ENCODE measurements at places on chromosomes 3 and 15. TPM values are rescaled to one million over a fixed set of nuclear protein-coding genes. Genes with fewer than 3 reads are reported as not detected.

- no peak overlapping the region for H3K27ac ChIP-seq
- peaks cover 33% of the 10 kb centered on the region for H3K36me3 ChIP-seq
- no peak overlapping the region for H3K4me3 ChIP-seq
- peaks cover 39% of the 10 kb centered on the region for H3K4me1 ChIP-seq
- H3K27me3 ChIP-seq = no peaks in the 10 kb centered on the region
- DNase-seq = no peak
Observed at GRCh38 chr3:149005416-149005815, 14.1 kb downstream of the GYG1 start.

Gene CDV3
- 120 TPM for total RNA-seq

DNA sequence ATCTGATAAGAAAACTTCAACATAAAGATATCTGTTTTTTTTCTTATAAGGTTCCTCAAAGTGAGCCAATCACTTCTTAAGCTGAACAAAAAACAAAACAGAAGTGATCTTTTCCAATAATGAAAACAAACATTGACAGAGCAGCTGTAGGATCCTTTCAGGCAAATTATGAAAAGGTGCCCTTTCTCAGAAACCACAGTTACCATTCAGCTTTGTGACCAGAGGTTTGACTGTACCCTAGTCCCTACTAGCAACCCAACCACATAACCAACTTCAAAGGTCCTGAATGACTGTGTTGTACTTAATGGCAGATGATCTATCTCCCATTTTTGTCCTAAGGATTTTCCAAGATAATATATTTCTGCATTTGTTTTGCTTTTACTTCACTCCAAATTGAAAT, 39.4 kb upstream of the CCR2 start:
- H3K27me3 ChIP-seq = no peaks in the 10 kb centered on the region
- no peaks in the 10 kb centered on the region for H3K36me3 ChIP-seq
- no peak overlapping the region for H3K27ac ChIP-seq
- H3K4me3 ChIP-seq = no peak overlapping the region
- DNase-seq = no peak

- no peak overlapping the region for H3K27ac ChIP-seq
- no peak overlapping the region for H3K4me3 ChIP-seq
- no peaks in the 10 kb centered on the region for H3K27me3 ChIP-seq
- H3K36me3 ChIP-seq = no peaks in the 10 kb centered on the region
Observed at GRCh38 chr3:88105325-88105724, 44.4 kb upstream of the C3orf38 start.

DNA sequence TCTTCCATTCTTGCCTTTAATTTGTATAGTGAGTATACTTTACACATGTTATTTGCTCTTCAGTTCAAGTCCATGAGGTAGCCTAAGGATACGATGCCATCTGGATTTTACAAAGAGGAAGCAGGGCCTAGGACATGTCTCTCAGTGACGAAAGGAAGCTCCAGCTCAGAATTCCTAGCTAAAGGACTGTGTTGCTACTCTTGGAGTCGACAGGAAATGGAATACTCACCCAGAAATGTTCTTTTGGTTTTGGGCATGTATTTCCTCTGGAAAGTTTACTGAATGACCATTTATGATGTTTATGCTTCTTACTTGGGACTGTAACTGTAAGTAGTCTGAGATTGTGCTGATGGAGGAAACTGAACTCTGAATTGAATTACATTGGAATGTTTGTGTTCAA, 12.5 kb downstream of the OXNAD1 start:
- H3K4me3 ChIP-seq = no peak overlapping the region
- no peak overlapping the region for H3K27ac ChIP-seq
- DNase-seq = no peak
- H3K36me3 ChIP-seq = no peaks in the 10 kb centered on the region

- no peaks in the 10 kb centered on the region for H3K27me3 ChIP-seq
- H3K36me3 ChIP-seq = no peaks in the 10 kb centered on the region
- H3K4me1 ChIP-seq = no peaks in the 10 kb centered on the region
- peak; percentile 80 for DNase-seq
- H3K27ac ChIP-seq = no peak overlapping the region
Observed at GRCh38 chr3:178289544-178290160, 246.6 kb upstream of the KCNMB2 start.

GRCh38 chr3:184543256-184543655, 18.3 kb upstream of the EPHB3 start:
- H3K27ac ChIP-seq = no peak overlapping the region
- H3K4me1 ChIP-seq = peaks cover 5% of the 10 kb centered on the region
- no peaks in the 10 kb centered on the region for H3K36me3 ChIP-seq
- H3K27me3 ChIP-seq = peaks cover 22% of the 10 kb centered on the region

Gene PAK2
- 44.6 TPM for total RNA-seq

DNA sequence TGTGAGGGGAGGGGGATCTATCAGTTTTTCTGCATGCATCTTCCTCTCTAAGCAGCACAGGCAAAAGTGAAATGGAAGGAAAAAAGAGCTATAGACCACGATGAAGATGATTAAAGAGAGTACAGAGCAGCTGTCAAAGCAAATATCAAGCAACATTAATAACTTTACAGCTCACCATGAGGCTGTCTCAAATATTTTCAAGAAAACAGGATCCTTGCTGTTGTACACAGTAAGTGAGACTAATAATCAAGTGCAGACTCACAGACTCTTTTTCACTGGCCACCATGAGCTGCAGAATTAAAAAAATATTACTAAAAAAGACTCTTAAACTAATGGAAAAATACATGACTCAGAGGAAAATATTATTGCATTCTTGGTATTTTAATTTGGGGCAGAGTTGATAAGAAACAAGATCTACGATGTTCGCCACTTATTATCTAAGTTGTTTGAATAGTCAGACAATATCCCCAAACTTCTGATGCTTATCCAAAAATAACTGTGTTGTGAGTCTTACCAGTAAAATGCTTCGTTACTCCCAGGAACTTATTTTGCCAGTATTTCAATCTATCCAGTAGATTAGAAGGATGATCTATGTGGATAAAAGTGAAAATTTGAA, 817.5 kb upstream of the ALCAM start:
- no peaks in the 10 kb centered on the region for H3K27me3 ChIP-seq
- H3K4me3 ChIP-seq = no peak overlapping the region
- no peak overlapping the region for H3K27ac ChIP-seq
- DNase-seq = no peak

DNA sequence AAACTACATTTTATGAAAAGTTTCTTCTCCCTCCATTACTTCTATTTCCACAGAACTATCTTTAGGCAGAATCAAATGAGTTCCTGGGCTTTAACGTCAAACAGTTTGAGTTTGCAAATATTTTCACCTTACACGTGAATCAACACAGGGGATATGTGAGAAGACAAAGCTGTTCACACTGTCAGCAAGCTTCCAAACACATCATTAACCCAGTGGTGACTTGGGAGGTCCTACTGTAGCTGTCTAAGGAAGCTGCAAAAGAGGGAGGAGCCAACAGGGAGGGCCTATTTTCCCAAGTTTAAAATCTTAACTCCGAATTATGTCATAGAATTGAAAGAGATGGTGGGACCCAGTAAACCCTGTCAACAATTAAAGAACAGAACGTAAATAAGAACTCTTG, 337.8 kb upstream of the DNAJC19 start:
- DNase-seq = no peak
- H3K27me3 ChIP-seq = no peaks in the 10 kb centered on the region
- H3K4me1 ChIP-seq = no peaks in the 10 kb centered on the region
- no peak overlapping the region for H3K27ac ChIP-seq
- H3K36me3 ChIP-seq = no peaks in the 10 kb centered on the region

DNA sequence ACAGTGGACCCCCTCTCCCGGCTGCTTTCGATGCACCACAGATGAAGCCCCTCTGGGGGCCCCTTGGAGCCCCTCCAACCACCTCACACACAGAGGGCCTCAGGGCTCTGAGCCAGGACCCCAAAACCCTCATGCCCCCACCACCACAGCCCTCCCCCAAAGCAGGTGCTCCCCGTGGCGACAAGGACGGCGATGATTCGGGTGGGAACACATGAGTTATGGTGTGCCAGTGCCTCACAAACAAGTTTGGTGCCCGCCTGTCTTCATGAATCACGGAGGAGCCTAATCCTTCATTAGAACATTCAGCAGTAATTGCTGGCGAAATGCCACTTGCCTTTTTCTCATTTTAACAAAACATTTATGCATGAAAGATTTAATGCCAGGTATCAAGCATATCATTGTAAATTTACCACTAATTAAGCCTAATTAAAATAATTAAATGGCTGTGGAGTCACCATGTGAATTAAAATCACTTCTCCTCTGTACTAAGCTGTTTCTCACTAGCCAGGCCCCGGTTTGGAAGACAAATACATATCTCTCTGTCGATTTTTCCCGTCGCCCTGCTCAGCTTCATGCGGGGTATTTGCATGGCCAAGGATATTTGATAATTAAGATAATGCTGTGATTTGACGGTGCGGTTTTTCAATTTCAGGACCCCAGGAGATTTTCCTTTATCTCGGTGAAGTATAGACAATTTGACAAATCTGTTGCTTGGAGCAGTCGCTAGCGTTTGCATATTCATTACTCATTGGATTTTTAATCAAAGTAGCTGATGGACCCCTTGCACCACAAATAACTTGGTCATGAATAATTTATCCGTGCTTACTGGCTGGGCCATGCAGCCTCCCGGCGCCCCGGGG, 157.0 kb downstream of the TLE3 start:
- no peak for DNase-seq
- H3K4me3 ChIP-seq = no peak overlapping the region
- H3K27ac ChIP-seq = no peak overlapping the region

GRCh38 chr3:134527037-134527436, 41.2 kb downstream of the CEP63 start:
- no peaks in the 10 kb centered on the region for H3K36me3 ChIP-seq
- no peak for DNase-seq
- no peaks in the 10 kb centered on the region for H3K27me3 ChIP-seq
- H3K4me3 ChIP-seq = no peak overlapping the region
- no peaks in the 10 kb centered on the region for H3K4me1 ChIP-seq

Gene PLA2G4B
- total RNA-seq = 5.0 TPM

DNA sequence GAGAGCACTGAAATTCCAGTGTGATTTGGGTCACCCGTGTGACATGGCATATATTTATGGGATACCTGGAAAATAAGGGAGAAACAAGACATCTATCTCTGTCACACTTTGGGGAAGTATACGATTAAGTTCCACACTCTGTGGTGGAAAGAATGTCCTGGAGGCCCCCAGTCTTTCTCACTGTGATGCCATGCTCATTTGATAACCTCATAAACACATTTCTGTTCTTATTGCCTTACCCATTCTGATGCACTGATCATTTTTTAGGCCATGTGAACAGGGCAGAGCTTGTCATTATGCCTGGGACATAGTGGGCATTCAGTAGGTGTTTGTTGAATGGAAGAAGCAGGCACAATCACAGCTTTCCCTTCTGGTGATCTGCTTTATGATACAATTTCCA, 349.4 kb upstream of the TPRG1 start:
- no peaks in the 10 kb centered on the region for H3K36me3 ChIP-seq
- no peak overlapping the region for H3K27ac ChIP-seq
- H3K27me3 ChIP-seq = no peaks in the 10 kb centered on the region
- peaks cover 88% of the 10 kb centered on the region for H3K4me1 ChIP-seq
- no peak for DNase-seq

DNA sequence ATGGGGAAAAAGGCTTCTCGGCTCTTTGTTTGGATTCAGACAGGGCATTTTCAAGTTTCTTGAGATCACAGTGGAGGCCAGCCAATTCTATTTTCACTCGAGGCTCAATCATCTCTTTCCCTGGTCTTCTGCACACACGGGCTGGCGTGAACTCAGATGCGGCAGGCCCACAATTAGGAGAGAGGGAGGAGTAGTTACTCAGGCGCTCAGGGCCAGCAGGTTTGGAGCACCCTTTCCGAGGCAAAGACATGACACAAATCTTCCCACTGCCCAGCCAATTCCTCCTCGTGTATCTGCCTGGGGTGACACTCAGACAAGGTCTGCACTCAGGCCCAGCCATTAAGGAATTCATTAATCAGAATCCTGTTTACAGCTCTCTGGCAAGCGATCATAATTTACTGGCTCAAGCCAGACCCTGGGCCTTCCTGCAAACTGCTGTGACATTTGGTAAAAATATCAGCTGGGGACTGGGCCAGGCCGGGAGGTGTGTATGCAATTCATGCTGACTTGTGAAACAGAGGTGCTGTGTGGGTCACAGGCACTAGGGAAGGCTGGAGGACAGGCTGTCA, 68.1 kb upstream of the TLE3 start:
- no peaks in the 10 kb centered on the region for H3K27me3 ChIP-seq
- no peak overlapping the region for H3K4me3 ChIP-seq
- H3K4me1 ChIP-seq = peaks cover 32% of the 10 kb centered on the region
- peak overlapping the region; percentile 69 for H3K27ac ChIP-seq
- DNase-seq = peak; percentile 90

DNA sequence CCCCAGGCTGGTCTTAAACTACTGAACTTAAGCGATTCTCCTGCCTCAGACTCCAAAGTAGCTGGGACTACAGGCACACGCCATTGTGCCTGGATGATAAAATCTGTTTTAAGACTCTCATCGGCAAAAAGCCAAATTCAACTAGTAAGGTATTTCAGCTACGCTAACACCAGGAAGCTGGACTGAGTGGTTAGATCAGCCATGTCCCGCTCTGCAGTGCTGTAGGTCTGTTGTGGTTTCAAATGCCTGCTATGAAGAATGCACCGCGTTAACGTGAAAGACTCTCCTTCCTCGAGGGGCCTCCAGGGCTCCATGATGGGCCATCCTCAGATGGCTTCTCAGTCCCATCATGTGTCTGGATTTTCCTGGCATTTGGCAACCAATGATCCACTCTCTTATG, 70.2 kb downstream of the PCOLCE2 start:
- no peaks in the 10 kb centered on the region for H3K4me1 ChIP-seq
- no peaks in the 10 kb centered on the region for H3K27me3 ChIP-seq
- no peak overlapping the region for H3K27ac ChIP-seq

- no peak overlapping the region for H3K27ac ChIP-seq
- DNase-seq = no peak
- H3K27me3 ChIP-seq = no peaks in the 10 kb centered on the region
- H3K36me3 ChIP-seq = no peaks in the 10 kb centered on the region
Observed at GRCh38 chr3:123341-123740, 73.2 kb upstream of the CHL1 start.

Gene MUC4
- total RNA-seq = not detected

- no peak for DNase-seq
- H3K4me1 ChIP-seq = no peaks in the 10 kb centered on the region
- no peak overlapping the region for H3K27ac ChIP-seq
Observed at GRCh38 chr3:110736332-110736731, 335.3 kb upstream of the NECTIN3 start.

Gene C3orf20
- not detected for total RNA-seq

Gene COPB2
- 73.7 TPM for total RNA-seq

DNA sequence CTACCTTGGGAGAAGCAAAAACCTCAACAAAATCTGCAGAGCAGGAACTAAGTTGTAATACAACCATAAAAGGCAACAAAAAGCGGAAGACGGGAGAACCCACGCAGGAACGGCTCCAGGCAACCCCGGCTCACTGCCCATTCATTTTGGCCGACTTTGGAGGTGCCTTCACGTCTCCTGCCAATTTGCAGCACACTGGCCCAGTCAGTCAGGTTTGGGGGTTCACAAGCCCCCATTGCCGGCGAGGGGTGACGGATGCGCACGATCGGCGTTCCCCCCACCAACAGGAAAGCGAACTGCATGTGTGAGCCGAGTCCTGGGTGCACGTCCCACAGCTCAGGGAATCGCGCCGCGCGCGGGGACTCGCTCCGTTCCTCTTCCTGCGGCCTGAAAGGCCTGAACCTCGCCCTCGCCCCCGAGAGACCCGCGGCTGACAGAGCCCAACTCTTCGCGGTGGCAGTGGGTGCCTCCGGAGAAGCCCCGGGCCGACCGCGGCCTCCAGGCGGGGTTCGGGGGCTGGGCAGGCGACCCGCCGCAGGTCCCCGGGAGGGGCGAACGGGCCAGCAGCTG, 463 bp downstream of the TERC start:
- peak overlapping the region; percentile 74 for H3K4me3 ChIP-seq
- DNase-seq = peak; percentile 87
- H3K36me3 ChIP-seq = no peaks in the 10 kb centered on the region
- H3K27ac ChIP-seq = peak overlapping the region; percentile 93
- H3K4me1 ChIP-seq = peaks cover 8% of the 10 kb centered on the region
- H3K27me3 ChIP-seq = no peaks in the 10 kb centered on the region

Data from sigmoid colon (tissue), 7 donors.